Mesothelial cell of epicardium (in vitro differentiated cells): ENCODE measurements at places on chromosomes 7 and 10.
A peak's percentile ranks its signal among the peaks of the same experiment; 100 is the strongest.

- H3K27ac ChIP-seq = peak overlapping the region; percentile 53
- no peak overlapping the region for H3K4me3 ChIP-seq
- peaks cover 17% of the 10 kb centered on the region for H3K4me1 ChIP-seq
- no peak for DNase-seq
Measured at GRCh38 chr10:132471125-132471451, 66.5 kb upstream of the INPP5A start.

- peaks cover 11% of the 10 kb centered on the region for H3K4me1 ChIP-seq
- no peaks in the 10 kb centered on the region for H3K36me3 ChIP-seq
- no peak overlapping the region for H3K27ac ChIP-seq
- peaks cover 42% of the 10 kb centered on the region for H3K27me3 ChIP-seq
- no peak for DNase-seq
- peak overlapping the region; percentile 59 for H3K4me3 ChIP-seq
Measured at GRCh38 chr7:51471210-51471980, 154.8 kb upstream of the COBL start.

GRCh38 chr7:132290021-132290420 lies 286.2 kb downstream of the PLXNA4 start:
- peaks cover 42% of the 10 kb centered on the region for H3K27me3 ChIP-seq
- H3K36me3 ChIP-seq = no peaks in the 10 kb centered on the region
- no peak overlapping the region for H3K4me3 ChIP-seq
- no peak for DNase-seq

DNA sequence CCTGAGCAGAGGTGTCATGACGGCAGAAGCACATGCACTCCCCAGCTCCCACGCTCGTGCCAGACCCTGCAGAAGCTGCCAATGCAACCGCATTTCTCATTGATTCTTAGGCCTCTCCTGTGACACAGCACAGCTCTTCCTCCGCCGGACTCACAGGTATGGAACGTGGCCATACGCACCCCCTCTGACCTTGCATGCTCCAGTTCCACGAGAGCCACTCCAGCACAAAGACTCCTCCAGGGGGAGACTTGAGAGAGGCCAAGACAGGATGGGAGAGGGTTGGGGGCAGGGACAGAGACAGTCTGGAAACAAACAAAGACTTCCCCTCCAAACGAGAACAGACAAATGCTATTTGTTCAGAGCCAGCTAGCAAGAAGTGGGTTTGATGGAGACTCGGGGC lies 124.3 kb upstream of the PPP2R2D start:
- H3K27ac ChIP-seq = no peak overlapping the region
- H3K27me3 ChIP-seq = peaks cover 13% of the 10 kb centered on the region
- no peak overlapping the region for H3K4me3 ChIP-seq
- peaks cover 3% of the 10 kb centered on the region for H3K36me3 ChIP-seq

- no peaks in the 10 kb centered on the region for H3K27me3 ChIP-seq
- H3K36me3 ChIP-seq = no peaks in the 10 kb centered on the region
- H3K4me1 ChIP-seq = peaks cover 20% of the 10 kb centered on the region
- no peak overlapping the region for H3K27ac ChIP-seq
- no peak overlapping the region for H3K4me3 ChIP-seq
- no peak for DNase-seq
Measured at GRCh38 chr10:31124852-31125251, 93.2 kb upstream of the ZNF438 start.

DNA sequence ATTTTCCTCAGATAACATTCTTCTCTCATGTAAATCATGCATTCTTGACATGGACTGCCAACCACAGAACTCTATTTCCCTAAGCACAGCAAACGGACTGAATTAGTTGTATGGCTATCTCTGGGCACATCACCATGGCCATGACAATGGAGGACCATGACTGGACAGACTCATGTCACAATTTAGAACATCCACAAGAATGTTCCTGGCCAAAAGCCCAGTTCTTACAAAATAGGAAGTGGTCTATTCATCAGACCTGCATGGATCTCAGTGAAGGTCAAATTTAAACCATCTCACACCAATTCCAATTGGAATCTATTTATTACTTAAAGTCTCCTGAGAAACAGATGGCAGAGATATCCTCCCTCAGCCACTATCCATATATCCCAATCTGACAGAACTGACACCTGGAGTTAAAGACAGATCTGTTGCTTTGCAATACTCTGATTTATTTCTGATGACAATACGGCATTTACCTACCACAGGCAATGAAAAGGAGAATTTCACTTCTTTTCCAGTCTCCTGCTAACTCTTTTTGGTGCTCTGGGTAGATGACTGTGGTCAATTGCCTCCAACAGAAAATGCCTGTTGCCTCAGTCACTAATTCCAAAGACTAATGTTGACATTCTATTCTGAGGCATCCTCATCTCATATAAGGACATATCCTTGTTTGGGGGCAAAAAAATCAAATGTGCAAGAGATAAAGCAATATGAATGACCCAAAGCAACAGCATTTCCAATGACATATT lies 254.8 kb downstream of the HTR7 start:
- H3K27ac ChIP-seq = no peak overlapping the region
- no peaks in the 10 kb centered on the region for H3K27me3 ChIP-seq
- H3K4me1 ChIP-seq = no peaks in the 10 kb centered on the region

DNA sequence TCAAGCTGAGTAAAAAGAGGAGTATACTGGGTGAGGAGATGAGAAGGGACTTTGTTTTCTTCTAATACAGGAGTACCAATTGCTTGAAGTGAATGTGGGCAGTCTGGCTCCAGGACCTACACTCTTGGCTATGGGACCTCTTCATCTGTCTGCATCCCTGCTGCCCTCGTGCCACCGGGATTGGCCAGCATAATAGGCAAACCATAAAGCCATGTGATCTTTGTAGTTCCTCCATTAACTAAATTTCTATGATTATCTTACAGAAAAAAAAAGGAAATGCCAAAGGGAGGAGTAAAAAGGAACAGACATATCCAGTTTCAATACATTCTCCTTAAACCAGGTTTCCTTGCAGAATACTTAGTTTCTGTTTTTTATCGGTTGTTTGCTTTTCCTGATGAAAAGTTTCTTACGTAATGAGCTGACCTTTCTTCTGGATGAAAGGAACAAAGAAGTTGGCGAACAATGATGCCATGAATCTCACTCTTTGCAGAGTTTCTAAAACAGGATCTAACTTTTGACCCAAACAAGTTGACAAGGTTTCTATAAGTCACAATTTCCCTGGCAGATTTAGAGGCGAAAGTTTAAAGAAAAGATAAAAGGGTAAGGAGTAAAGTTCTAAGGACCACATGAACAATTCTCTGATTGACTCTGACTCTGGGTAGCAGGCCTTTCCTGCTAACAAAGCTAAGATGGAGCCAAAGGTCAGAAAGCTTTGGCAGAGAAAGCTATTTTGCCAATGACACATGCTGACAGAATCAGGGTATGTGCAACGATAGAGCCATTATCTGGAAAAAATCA lies 54.1 kb downstream of the LAMB1 start:
- no peak for DNase-seq
- peaks cover 57% of the 10 kb centered on the region for H3K36me3 ChIP-seq
- peaks cover 64% of the 10 kb centered on the region for H3K4me1 ChIP-seq
- H3K27ac ChIP-seq = peak overlapping the region; percentile 81
- no peaks in the 10 kb centered on the region for H3K27me3 ChIP-seq

- no peak for DNase-seq
- no peaks in the 10 kb centered on the region for H3K27me3 ChIP-seq
- no peak within 1 kb of the TSS for H3K27ac ChIP-seq
- H3K4me1 ChIP-seq = peaks cover 15% of the 10 kb centered on the region
Measured at GRCh38 chr10:122271076-122271475, at the start of gene BTBD16. Gene BTBD16, plus strand, starts transcription at chr10:122271296. Its CDS starts 3,786 bp downstream, at chr10:122275082.

DNA sequence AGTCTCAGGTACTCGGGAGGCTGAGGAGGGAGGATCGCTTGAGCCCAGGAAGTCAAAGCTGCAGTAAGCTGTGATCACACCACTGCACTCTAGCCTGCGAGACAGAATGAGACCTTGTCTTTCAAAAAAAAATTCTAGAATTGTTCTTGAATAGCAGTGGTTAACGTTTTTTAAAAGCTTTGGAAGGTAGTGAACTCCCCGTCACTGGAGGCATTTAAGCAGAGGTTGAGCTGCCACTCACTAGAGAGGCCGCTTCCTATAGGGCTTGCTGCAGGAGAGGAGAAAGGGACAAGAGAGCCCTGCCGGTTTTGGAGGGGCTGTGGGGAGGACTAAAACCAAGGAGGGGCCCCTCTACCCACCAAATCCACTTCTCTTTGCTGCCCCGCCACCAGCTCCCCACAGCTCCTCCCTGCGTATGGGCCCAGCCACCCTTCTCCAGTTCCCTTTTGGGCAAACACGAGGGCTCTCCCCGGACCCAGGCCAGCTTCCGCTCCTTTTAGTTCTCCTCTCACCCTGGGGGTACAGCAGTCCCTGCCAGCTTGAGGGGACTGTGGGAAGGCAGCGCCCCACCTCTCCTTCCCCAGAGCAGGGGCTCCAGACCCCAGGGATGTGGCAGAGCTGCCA lies 86.9 kb upstream of the GTF2I start:
- H3K4me3 ChIP-seq = no peak overlapping the region
- no peak for DNase-seq
- no peak overlapping the region for H3K27ac ChIP-seq

DNA sequence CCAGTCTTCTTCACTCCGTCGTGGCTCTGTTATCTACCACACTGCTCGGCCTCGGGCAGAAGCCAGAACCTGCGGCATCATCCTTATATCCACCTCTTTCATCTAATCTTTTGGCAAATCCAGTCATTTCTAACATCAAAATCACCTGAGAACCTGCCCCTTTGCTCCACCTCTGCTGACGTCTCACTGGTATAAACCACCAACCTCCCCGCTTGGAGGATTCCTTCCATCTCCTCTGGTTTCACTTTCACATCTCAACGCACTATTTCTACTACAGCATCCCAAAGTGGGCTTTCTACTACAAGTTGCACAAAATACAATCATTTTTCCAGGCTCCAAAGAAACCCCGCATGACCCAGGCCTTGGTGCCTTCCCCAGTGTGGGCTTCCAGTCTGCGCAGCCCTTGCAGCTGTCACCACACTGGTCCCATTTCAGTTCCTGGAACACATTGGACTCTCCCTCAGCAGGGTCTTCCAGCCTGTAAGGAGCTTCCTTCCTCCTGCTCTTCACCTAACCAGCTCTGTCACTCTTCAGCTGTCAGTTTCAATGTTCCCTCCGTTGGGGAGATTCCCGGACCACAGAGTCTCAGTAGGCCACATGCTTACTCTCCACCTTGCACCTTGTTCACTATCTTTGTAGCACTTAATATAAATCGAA lies 85.0 kb downstream of the PRKCQ start:
- H3K36me3 ChIP-seq = no peaks in the 10 kb centered on the region
- H3K27me3 ChIP-seq = no peaks in the 10 kb centered on the region
- H3K27ac ChIP-seq = no peak overlapping the region
- no peak for DNase-seq

DNA sequence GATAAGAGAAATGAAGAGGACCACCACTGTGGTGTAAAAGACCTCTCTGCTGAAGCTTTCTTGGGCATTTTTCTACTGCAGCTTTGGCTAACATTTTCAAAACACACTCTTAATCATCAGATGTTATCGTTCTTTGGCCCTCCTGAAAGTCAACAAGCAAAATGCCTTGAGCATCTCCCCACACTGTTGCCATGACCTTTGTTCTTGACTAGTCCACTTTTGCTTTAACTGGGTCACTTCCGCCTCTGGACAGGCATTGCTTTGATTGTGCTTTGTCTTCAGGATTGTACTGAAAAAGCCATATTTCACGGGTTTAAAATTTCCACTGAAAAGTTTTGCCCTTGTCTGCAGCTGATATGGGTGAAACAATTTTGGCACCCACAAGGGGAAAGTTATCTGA lies 107.8 kb upstream of the CXCL12 start:
- H3K27me3 ChIP-seq = peaks cover 28% of the 10 kb centered on the region
- no peaks in the 10 kb centered on the region for H3K4me1 ChIP-seq
- H3K27ac ChIP-seq = no peak overlapping the region
- DNase-seq = no peak
- no peak overlapping the region for H3K4me3 ChIP-seq
- H3K36me3 ChIP-seq = peaks cover 1% of the 10 kb centered on the region

DNA sequence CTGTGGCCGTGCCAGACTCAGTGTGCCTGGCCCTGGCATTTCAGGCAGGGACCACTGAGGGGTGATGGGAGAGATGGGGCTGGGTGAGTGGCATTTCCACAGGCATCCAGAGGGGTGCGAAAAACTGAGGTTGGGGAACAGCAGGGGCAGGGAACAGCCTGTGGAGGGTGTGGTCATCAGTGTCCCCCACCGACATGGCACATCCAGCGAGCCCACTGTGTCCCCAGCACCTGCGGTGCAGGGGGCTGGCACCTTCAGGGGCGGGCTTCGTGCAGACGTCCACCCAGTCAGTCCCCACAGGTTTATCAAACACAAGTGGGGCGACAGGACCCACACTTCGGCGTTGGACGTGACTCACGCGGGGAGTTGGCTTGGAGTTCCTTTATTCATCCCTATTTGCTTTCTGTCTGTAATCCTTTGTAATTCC lies 14.8 kb downstream of the CUX1 start:
- H3K4me3 ChIP-seq = no peak overlapping the region
- H3K4me1 ChIP-seq = peaks cover 7% of the 10 kb centered on the region
- no peak for DNase-seq
- H3K27ac ChIP-seq = no peak overlapping the region
- H3K27me3 ChIP-seq = no peaks in the 10 kb centered on the region
- peaks cover 18% of the 10 kb centered on the region for H3K36me3 ChIP-seq

DNA sequence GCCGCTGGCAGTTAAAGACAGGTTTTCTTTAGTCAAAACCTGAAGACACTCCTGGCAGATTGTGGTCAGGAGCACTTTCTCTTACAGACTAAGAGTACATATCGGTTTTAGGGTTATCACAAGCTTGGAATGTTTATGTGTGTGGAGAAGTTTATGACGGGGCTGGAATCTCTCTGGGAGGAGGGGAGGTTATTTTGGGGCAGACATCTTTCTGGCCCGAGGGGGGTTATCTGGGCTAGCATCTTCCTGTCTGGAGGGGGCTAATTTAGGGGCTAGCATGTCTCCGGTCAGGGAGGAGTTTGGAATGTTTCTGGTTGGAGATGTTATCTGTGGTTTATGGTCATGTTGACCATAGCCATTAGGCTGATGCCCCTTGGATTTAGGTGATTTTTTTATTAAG lies 141.2 kb upstream of the KIF5B start:
- H3K4me1 ChIP-seq = peaks cover 7% of the 10 kb centered on the region
- no peak overlapping the region for H3K4me3 ChIP-seq
- peak overlapping the region; percentile 4 for H3K27ac ChIP-seq

DNA sequence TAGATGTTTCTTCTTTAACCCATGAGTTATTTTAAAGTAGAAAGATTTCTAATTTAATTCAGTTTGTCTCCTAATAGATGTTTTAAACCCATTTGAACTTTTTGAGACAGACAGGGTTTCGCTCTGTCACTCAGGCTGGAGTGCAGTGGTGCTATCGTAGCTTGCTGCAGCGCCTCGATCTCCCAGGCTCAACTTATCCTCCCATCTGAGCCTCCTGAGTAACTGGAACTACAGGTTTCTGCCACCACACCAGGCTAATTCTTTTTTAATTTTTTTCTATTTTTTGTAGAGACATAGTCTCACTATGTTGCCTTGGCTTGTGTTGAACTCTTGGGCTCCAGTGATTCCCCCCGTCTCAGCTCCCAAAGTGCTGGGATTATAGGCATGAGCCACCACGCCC lies 53.0 kb upstream of the RAB18 start:
- no peak overlapping the region for H3K27ac ChIP-seq
- H3K4me1 ChIP-seq = peaks cover 6% of the 10 kb centered on the region
- DNase-seq = no peak
- H3K4me3 ChIP-seq = no peak overlapping the region
- H3K27me3 ChIP-seq = no peaks in the 10 kb centered on the region

GRCh38 chr10:120950051-120950561 lies 98.9 kb downstream of the WDR11 start:
- H3K27ac ChIP-seq = peak overlapping the region; percentile 88
- peaks cover 52% of the 10 kb centered on the region for H3K4me1 ChIP-seq
- peaks cover 10% of the 10 kb centered on the region for H3K36me3 ChIP-seq
- DNase-seq = no peak

GRCh38 chr7:35185908-35186731 lies 67.8 kb downstream of the TBX20 start:
- DNase-seq = peak; percentile 20
- no peak overlapping the region for H3K27ac ChIP-seq
- H3K4me1 ChIP-seq = peaks cover 19% of the 10 kb centered on the region
- peaks cover 55% of the 10 kb centered on the region for H3K27me3 ChIP-seq
